Activated T-helper 1 cell treated with Interleukin-2 at 50 U/mL for 16 hours (primary cell): ENCODE measurements at places on chromosomes 2 and 18.

DNA sequence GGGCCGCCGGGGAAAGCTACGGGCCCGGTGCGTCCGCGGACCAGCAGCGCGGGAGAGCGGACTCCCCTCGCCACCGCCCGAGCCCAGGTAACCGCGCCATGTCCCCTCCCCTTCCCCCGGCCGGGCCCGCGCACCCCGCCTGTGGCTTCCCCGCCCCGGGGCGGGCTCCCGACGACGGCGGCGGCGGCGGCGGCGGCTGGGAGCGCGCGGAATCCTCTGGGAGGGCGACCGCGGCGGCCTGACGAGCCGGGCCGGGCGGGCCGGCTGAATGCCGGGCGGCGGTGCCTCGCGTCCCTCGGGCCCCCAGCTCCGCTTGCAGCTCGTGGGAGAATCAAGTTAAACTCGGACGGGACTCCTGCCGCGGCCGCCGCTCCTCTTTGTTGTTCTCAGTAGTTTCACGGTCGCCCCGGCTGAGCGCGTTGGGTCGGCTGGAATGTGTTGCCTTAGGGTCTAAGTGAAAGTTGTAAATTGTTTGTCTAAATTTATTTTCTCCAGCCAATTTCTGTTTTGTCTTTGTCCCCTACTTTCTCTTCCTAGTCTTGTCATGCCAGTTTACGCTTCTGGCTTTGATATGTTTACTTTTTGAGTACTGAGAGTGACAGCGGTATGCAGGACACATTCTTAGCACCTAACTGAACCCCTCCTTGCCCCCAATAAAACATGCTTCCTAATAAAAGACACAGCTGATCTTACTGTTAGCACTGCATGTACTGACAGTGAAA is 685 bp downstream of the SMAD4 start:
- DNase-seq, result peak; percentile 63

- no peak for DNase-seq
Measured at GRCh38 chr2:27303093-27304025, 4.9 kb downstream of the UCN start.

DNA sequence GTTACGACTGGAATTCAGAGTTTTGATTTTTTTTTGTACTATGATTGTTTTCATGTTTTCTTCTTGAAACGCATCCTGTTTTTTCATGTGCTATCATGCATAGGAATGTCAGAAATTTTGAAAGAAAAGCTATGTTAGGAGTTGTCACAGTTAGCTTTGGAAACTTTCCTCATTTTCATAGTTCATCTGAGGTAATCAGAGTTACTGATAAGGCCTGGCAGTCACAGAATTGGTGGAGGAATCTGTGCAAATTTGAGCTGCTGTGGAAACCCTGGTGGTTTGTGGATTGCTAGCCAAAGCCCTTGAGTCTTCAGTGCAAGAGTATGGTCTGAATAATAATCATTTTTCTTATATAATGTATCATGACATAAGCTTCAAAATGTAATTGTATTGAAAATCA is 401.0 kb downstream of the CNTNAP5 start:
- DNase-seq, result no peak

- DNase-seq, result no peak
Measured at GRCh38 chr2:68411397-68412126, 46.5 kb downstream of the PLEK start.

DNA sequence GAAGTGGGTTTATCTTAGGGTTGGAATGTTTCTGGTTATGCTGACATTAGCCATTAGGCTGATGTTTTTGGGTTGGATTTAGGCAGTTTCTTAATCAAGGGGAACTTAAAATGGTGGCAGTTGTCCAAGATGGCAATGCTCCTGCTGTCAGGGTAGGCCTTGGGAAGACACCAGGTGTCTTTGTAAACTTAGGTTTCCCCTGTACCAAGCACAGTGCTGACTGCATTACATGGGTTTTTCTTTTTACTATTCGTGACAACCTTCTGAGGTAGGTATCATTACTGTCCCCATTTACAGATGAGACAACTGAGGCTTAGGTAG is 528 bp upstream of the ATG16L1 start:
- no peak for DNase-seq

DNA sequence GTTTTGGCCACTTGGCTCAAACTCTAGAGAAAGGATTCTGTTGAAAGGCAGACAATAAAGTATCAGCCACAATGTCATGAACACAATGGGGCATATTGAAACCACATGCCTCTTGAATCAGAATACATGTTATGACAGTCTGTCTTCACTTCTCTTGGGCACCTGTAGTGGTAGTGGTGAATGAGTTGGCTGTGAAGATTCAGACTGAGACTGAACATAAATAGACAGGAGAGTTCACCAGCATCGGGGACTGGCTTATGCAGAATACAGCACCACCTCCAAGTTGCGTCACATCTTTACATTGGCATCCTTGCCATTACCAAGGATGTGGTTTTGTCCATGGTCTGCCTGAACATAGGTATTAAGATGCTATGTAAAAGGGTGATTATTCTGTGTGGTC is 336.8 kb downstream of the MYCN start:
- DNase-seq, result no peak

- no peak for DNase-seq
Measured at GRCh38 chr2:14288016-14288415, 344.5 kb upstream of the LRATD1 start.

- no peak for DNase-seq
Measured at GRCh38 chr2:45484965-45485364, 126.1 kb downstream of the SRBD1 start.
